ENCODE measurements at places on chromosomes 1 and 21. TPM values are rescaled to one million over a fixed set of nuclear protein-coding genes. Genes with fewer than 3 reads are reported as not detected.

The CALML6 gene
- 0.82 TPM for total RNA-seq

DNA sequence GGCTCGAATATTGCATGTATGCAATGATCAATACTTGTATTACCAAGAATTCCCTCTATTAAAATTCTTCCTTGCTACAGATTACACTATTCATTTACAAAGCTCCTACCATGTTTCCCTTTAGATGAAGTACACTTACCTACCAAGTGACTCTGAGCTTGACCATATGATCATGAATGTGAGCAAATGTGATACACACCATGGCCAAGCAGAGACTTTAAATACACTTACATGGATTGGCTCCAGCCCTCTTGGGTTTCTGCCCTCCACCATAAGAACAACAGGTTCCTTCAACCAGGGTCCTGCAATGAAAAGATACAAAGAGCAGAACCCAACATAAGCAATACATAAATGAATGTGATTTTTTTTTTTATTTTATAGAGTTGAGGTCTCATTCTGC lies 30.0 kb downstream of the LRRC52 start:
- H3K27me3 ChIP-seq, result no peaks in the 10 kb centered on the region
- H3K4me1 ChIP-seq, result no peaks in the 10 kb centered on the region
- no peak for DNase-seq
- H3K27ac ChIP-seq, result no peak overlapping the region
- H3K36me3 ChIP-seq, result no peaks in the 10 kb centered on the region

The CDC42BPA gene
- total RNA-seq, result 40.1 TPM

The NUP210L gene
- not detected for total RNA-seq

- H3K36me3 ChIP-seq, result peaks cover 8% of the 10 kb centered on the region
- H3K27me3 ChIP-seq, result no peaks in the 10 kb centered on the region
- no peak overlapping the region for H3K4me3 ChIP-seq
- H3K4me1 ChIP-seq, result no peaks in the 10 kb centered on the region
- no peak for DNase-seq
Measured at GRCh38 chr1:27763358-27763757, 9.7 kb upstream of the STX12 start.

The POU3F1 gene
- 8.6 TPM for total RNA-seq

DNA sequence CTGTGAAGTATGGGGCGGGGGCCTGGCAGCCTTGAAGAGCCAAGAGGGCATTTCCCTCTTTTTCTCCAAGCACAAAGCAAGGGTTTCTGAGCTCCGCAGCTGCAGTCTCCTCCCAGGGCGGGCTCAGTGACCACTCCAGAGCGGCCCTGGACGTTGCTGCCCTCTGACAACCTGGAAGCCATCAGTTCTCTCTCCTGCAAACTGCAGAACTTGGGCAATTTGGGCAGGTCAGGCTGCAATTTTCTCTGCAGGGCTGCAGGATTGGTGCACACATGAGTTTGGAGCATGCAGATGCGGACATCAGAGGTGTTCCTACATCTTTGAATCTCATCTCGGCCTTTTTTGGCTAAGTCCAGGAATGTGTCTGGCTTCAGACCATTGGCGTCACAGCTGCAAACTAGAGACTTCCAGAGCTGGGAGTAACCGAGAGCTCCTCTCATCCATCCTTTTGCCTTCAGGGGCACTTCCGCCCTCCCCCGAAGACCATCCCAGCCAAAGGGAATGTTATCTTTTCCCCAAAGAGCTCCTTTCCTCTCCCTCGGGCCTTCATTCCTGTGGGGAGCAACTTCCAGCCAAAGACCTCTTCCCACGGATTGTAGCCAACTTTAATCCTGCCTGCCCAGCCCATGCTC lies 139.6 kb upstream of the WNT4 start:
- no peaks in the 10 kb centered on the region for H3K27me3 ChIP-seq
- no peak for DNase-seq
- H3K27ac ChIP-seq, result no peak overlapping the region
- H3K4me1 ChIP-seq, result no peaks in the 10 kb centered on the region

The DNALI1 gene
- 5.4 TPM for total RNA-seq

DNA sequence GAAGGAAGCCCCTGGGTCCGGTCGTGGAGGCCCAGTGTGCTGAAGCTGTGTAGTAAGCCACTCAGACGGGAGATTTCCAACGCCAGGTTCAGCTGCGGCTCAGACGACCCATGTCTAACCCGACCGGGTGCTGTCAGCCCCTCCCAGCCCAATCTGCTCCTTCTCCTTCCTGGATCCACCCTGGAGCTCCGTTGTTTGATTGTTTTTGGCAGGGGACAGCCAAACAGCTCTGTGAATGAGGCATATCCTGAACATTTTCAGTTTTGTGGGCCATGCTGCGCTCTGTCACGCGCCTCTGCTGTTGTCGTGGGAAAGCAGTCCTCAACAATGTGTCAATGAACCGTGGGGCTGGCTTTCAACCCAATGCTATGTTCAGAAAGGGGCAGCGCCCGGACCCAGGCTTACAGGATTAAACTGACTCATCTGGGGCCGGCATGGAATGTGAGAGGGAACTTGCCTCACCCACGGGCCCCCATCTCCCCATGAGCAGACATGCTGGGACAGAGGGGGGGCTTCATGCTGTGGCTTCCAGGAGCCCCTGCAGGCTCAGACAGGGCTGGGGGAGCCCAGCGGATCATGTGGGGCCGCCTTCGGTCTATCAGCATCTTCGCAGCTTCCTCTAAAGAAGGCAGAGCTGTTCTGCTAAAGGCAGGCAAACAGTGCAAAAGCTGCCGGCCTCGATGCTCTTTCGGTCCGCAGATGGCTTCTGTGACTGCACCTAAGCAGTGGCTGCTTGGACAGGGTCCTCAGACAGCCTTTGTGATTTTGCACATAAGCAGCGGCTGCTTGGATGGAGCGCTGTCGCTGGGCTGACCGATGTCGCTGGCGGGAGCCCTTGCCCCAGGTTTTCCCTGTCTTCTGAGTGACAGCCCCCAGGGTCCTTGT lies 101.7 kb downstream of the RIPK4 start:
- no peaks in the 10 kb centered on the region for H3K36me3 ChIP-seq
- no peak overlapping the region for H3K27ac ChIP-seq
- H3K4me1 ChIP-seq, result no peaks in the 10 kb centered on the region

GRCh38 chr1:206960676-206961386 lies 9.4 kb downstream of the FCAMR start:
- no peak overlapping the region for H3K4me3 ChIP-seq
- no peak for DNase-seq
- H3K4me1 ChIP-seq, result no peaks in the 10 kb centered on the region
- no peak overlapping the region for H3K27ac ChIP-seq
- no peaks in the 10 kb centered on the region for H3K36me3 ChIP-seq
- H3K27me3 ChIP-seq, result no peaks in the 10 kb centered on the region

The SHISA4 gene
- total RNA-seq, result 9.2 TPM

The CFAP141 gene
- not detected for total RNA-seq

GRCh38 chr21:42208036-42208435 lies 10.9 kb upstream of the ABCG1 start:
- H3K27me3 ChIP-seq, result no peaks in the 10 kb centered on the region
- no peaks in the 10 kb centered on the region for H3K4me1 ChIP-seq
- H3K27ac ChIP-seq, result no peak overlapping the region
- no peak for DNase-seq
- no peak overlapping the region for H3K4me3 ChIP-seq

The NCF2 gene
- not detected for total RNA-seq

The CYP2J2 gene
- total RNA-seq, result 1.5 TPM

GRCh38 chr1:117740496-117740895 lies 134.6 kb downstream of the TENT5C start:
- no peak overlapping the region for H3K27ac ChIP-seq
- H3K27me3 ChIP-seq, result no peaks in the 10 kb centered on the region
- peak; percentile 10 for DNase-seq

DNA sequence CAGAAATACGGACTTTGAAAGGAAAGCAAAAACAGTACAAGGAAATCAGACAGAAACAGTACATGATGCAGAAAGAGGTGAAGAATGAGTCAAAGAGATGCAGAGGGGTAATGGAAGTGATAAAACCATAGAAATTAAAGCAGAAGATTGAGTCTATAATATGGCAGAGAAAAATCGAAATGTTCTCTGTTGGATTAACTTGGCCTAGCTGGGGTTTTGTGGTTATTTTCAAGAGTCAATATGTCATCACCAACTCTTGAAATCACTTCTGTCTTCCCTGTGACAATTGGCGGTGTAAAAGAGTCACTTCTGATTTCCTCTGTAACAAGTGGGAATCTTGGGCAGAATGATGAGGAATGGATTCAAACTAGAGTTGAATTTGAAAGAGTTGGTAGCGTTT lies 7.4 kb downstream of the YTHDF2 start:
- H3K27me3 ChIP-seq, result no peaks in the 10 kb centered on the region
- peaks cover 68% of the 10 kb centered on the region for H3K36me3 ChIP-seq
- H3K4me1 ChIP-seq, result peaks cover 55% of the 10 kb centered on the region
- H3K4me3 ChIP-seq, result peak overlapping the region; percentile 31

The ZMYND12 gene
- 0.58 TPM for total RNA-seq

The GBP5 gene
- not detected for total RNA-seq

DNA sequence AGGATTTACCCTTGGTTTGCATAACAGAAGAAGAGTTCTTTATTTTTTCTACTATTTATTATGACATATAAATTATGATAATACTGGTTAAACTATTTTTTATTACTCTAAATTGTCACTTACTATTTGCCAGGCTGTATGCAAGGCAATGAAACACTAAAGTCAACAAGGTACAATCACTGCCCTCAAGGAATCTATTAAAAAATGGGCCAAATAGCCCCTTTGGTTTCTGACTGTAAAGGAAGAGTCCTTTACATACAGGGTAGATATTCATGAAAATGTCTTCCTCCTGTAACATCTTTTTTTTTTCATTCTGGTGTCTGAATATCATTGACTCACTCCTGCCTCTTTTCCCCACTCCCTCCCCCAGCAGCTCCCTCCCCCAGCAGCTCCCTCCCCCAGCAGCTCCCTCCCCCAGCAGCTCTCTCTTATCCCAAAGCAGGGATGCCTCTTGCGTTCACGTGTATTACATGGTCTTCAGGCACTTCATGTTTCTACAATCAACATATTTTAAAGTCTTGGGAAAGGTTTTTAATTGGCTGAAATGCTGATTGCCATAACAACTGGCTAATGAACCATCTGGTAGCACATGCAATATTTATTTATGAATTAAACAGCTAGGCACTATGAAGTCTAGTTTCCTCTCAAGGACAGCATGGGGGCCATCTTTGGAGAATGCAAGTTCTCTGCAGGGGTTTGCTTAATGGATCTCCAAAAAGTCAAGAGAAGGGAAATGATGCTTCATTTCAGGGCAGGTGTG lies 400.4 kb upstream of the PLXNA2 start:
- H3K4me1 ChIP-seq, result no peaks in the 10 kb centered on the region
- no peak overlapping the region for H3K27ac ChIP-seq
- no peaks in the 10 kb centered on the region for H3K36me3 ChIP-seq
- no peak for DNase-seq
- no peaks in the 10 kb centered on the region for H3K27me3 ChIP-seq
- H3K4me3 ChIP-seq, result no peak overlapping the region

DNA sequence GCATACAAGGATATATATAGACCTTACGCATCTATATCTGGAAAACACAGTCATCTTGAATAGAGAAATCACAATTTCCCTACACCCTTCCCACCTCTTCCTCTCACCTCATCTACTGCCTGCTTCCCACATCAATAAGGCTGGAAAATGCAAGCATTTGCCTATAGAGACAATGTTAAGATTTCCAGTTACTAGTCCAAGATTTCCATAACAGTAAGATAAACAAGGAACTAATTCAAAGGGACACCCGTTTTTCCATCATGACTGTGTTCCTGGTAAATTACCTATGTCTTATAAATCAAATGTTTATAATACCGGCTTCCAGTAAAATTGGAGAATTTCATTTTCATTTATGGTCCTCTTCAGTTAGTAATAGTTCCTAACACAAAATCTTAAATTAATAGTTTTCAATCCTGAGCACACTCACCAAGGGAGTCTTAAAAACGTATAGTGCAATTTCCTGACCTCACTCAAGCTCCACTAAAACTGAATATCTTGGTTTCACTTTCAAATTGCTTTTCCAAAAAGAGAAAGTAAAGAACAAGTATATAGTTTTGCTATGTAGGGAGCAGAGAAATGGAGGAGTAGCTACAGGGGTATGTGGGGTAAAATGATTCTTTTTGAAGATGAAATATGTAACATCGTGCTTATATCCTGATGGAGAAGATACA lies 398.7 kb downstream of the PLPP3 start:
- no peak for DNase-seq
- H3K36me3 ChIP-seq, result no peaks in the 10 kb centered on the region
- H3K4me1 ChIP-seq, result peaks cover 28% of the 10 kb centered on the region
- H3K4me3 ChIP-seq, result no peak overlapping the region
- no peaks in the 10 kb centered on the region for H3K27me3 ChIP-seq

DNA sequence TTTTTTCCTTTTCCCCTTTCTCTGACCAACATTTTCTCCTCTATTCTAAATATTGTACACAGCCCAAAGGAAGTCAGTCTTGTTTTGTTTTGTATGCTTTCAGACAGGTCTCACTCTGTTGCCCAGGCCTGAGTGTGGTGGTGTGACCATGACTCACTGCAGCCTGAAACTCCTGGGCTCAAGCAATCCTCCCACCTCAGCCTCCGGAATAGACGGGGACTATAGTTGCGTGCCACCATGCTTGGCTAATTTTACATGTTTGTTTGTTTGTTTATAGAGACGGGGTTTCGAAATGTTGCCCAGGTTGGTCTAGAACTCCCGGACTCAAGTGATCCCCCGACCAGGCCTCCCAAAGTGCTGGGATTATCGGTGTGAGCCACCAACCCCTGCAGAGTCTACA lies 72.8 kb downstream of the NRIP1 start:
- no peak for DNase-seq
- no peak overlapping the region for H3K27ac ChIP-seq
- no peak overlapping the region for H3K4me3 ChIP-seq
- H3K4me1 ChIP-seq, result peaks cover 24% of the 10 kb centered on the region
- no peaks in the 10 kb centered on the region for H3K36me3 ChIP-seq
- peaks cover 10% of the 10 kb centered on the region for H3K27me3 ChIP-seq

GRCh38 chr21:35414507-35415139 lies 365.5 kb upstream of the RUNX1 start:
- H3K27me3 ChIP-seq, result no peaks in the 10 kb centered on the region
- no peak overlapping the region for H3K4me3 ChIP-seq
- H3K36me3 ChIP-seq, result no peaks in the 10 kb centered on the region
- DNase-seq, result peak; percentile 17
- no peak overlapping the region for H3K27ac ChIP-seq

- no peak overlapping the region for H3K4me3 ChIP-seq
- H3K4me1 ChIP-seq, result no peaks in the 10 kb centered on the region
- H3K27me3 ChIP-seq, result no peaks in the 10 kb centered on the region
- no peaks in the 10 kb centered on the region for H3K36me3 ChIP-seq
- H3K27ac ChIP-seq, result no peak overlapping the region
Measured at GRCh38 chr1:41509270-41509671, 24.8 kb upstream of the EDN2 start.

GRCh38 chr1:4327142-4327541 lies 327.3 kb upstream of the AJAP1 start:
- DNase-seq, result no peak
- H3K4me3 ChIP-seq, result no peak overlapping the region
- no peaks in the 10 kb centered on the region for H3K36me3 ChIP-seq
- H3K27ac ChIP-seq, result no peak overlapping the region
- no peaks in the 10 kb centered on the region for H3K27me3 ChIP-seq
- no peaks in the 10 kb centered on the region for H3K4me1 ChIP-seq

The KRTAP10-12 gene
- total RNA-seq, result not detected

GRCh38 chr1:199279067-199279466 lies 640.2 kb downstream of the PTPRC start:
- no peaks in the 10 kb centered on the region for H3K27me3 ChIP-seq
- H3K36me3 ChIP-seq, result no peaks in the 10 kb centered on the region
- no peak for DNase-seq
- no peak overlapping the region for H3K4me3 ChIP-seq
- H3K4me1 ChIP-seq, result no peaks in the 10 kb centered on the region

GRCh38 chr1:71422221-71422620 lies 341.4 kb upstream of the ZRANB2 start:
- H3K27me3 ChIP-seq, result no peaks in the 10 kb centered on the region
- peaks cover 6% of the 10 kb centered on the region for H3K4me1 ChIP-seq
- DNase-seq, result no peak

The USP48 gene
- total RNA-seq, result 114 TPM

The BCL2L15 gene
- not detected for total RNA-seq
